NCI-H526 (cell line): ENCODE measurements at places on chromosomes 6 and 20.

DNA sequence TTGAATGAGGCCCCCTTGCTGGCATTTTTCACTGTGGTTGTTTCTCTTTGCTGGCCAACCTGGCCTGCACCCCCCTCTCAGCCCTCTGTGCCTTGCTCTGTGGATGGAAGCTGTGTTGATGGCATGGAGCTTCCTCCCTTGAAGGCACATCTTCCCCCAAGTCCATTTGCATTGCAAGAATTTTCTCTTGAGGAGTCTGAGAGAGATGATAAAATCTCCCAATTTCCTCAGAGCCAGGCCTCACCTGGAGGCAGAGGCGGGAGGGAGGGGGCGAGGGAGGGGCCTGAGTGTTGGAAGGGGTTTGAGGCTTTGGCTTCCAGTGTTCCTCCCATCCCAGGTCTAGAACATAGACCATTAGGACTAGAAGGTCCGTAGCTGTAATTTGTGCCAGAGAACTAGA, 175.1 kb downstream of the SCP2D1 start:
- DNase-seq, result no peak

DNA sequence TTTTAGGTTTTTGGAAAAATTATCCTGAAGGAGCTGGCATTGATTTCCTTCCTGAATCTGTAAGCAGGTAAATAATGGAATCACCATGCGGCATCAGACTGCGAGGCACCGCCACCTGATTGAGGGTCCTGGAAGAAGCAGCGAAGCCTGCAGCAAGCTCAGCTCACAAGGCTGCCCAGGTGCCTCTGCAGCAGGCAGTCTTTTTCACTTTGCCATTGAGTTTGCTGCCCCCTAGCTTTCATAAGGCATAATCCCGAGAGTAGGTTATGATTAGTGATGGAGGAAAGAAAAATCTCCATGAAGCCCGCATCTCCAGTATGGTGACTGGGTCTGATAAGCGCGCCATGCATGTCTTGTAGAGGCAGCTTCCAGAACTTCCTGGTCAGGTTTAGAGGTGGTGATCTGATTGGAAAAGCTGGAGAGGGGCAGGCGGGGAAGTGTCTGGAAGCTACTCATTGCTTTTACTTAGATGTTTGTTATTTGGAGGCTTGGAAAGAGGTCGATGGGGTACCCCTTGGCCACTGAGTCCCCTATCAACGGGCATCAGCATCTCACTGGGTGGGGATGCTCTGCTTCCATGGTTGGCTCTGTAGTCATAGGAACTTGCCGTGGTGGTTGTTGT, 26.7 kb downstream of the IYD start:
- DNase-seq, result peak; percentile 89

DNA sequence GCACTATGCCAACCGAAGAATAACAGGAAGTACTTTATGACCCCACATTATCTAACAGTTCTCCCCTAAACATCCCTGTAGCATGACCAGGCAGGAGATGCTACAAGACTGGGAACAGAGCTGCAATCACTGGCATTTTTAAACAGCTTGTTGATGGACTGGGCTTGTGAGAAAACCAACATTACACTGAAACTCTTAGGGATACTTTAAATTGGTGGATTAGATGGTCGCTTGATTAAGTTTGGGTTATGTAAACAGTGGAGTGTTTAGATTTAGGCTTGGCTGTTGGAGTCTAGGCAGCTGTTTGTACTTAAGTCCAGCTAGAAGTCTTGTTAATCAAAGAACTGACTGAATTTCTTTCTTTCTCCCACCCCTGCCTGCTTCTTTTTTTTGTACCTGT, 234.1 kb upstream of the BMP2 start:
- no peak for DNase-seq

- no peak for DNase-seq
These were observed 946.8 kb downstream of the GRIK2 start for GRCh38 chr6:102340311-102340710.

- no peak for DNase-seq
These were observed 79.5 kb upstream of the ATXN1 start for GRCh38 chr6:16840725-16841124.

GRCh38 chr6:5466281-5467136, 205.2 kb downstream of the FARS2 start:
- no peak for DNase-seq

GRCh38 chr20:53133125-53133524, 161.0 kb downstream of the TSHZ2 start:
- no peak for DNase-seq

- peak; percentile 6 for DNase-seq
These were observed 58.2 kb upstream of the VGLL2 start for GRCh38 chr6:117206944-117207687.

- no peak for DNase-seq
These were observed 535 bp downstream of the VSTM2L start for GRCh38 chr20:37903317-37904007.

GRCh38 chr6:90048206-90048967, 154.1 kb downstream of the GJA10 start:
- no peak for DNase-seq

- no peak for DNase-seq
These were observed 31.3 kb upstream of the SH3BGRL2 start for GRCh38 chr6:79599725-79600259.

- DNase-seq, result no peak
These were observed 42.9 kb upstream of the BHLHE23 start for GRCh38 chr20:63049561-63050221.

- no peak for DNase-seq
These were observed 47.5 kb upstream of the NAA20 start for GRCh38 chr20:19969507-19970255.

GRCh38 chr20:20457392-20458126, 89.7 kb downstream of the INSM1 start:
- no peak for DNase-seq
